ENCODE measurements at places on chromosomes 6 and 20.

DNA sequence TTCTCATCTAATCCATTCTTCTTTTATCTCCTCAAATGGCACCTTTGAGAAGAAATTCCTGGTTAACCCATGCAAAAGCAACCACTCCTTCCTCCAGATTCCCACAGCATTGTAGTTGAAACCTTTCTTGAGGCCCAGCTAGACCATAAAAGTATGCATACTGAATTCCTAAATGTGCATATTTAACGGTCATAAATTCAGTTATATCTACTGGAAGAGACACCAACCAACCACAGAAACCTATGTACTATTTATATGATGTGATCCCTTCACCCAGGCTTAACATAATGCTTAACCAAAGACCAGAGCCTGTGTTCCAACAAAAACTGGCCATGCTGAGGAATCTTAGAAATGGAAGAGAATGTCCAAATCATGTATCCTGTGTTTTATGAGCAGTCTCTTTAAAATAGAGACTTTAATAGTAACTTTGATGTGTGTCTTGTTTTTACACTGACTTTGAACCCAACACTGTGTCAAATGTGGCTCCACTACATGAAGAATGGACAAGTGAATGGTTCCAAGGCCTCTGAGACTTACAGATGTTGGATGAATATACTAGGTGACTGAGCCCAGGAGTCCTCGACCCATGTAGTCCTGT lies 11.4 kb upstream of the TAF8 start:
- DNase-seq = no peak

DNA sequence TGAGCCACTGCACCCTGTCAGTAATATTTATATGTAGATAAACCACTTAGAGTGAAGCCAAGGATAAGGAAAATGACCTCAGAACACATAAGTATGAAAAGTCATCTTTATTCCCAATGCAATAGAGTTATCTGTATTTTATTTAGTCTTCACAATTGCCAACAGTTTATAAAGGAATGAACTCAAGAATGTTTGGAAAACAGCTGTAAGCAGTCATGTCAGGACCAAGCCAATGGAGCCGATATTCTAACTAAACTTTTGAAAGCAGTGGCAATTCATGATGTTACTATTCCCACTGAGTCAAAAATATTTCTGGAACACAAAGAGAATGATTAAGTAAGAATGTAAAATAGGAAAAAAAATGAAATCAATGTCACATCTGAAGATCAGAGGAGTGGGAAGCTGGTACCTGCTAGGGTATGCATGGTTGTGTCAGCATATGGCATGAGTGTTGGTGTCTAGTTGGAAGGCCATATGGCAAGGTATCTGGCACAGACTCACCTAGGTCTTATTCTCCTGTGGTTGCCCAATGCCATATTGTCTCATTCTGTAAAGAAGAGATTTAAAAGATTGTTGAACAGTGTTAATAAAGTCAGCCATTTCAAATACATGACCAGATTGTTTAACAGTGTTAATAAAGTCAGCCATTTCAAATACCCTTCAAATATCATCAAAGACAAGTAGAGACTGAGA lies 118.2 kb downstream of the ADAT2 start:
- no peak for DNase-seq

- no peak for DNase-seq
Observed at GRCh38 chr6:17062871-17063440, 38.9 kb upstream of the STMND1 start.

GRCh38 chr6:152094992-152095592 lies 287.6 kb downstream of the ESR1 start:
- DNase-seq = no peak

GRCh38 chr6:110101885-110102284 lies 77.6 kb downstream of the WASF1 start:
- no peak for DNase-seq

- no peak for DNase-seq
Observed at GRCh38 chr6:12103158-12103557, 91.0 kb downstream of the HIVEP1 start.

DNA sequence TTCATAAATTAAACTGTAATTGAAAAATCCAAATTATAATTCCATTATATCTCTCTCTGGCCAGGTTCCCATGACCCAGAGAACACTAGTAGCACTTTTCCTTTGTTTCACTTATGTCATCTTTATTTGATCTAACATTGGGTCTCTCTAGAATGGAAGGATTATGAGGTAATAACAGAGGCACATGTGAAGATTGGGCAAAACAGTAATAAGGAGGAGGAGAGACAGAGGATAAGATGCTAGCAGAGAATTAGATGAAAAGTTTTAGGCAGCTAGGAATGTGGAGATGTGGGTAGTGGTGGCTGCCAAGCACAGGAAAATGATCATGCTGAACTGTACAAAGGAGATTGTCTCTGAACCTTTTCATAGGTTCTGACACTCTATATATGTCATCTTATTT lies 3.3 kb downstream of the TAB2 start:
- no peak for DNase-seq

DNA sequence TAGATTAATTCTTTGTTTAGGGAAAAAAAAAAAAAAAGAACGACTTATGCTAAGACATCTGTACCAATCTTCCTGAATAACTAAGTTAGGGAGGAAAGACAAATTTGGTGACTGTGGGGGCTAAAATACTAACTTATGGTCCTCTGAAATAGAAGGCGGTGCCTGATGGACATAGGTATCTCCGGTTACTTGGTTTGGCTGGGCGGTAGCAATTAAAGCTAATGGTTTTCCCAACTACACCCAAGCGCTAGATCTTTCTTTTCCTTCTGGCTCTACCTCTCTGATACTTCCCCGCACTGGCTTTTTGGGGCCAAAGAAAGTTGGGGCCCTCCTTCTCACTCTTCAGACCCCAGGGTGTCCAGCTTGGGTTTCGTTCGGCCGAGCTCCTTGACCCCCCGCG lies 1.0 kb upstream of the RBM24 start:
- no peak for DNase-seq

- no peak for DNase-seq
Observed at GRCh38 chr6:137692806-137693205, 174.3 kb upstream of the TNFAIP3 start.

GRCh38 chr6:107555449-107555848 lies 65.5 kb downstream of the SOBP start:
- peak; percentile 86 for DNase-seq

DNA sequence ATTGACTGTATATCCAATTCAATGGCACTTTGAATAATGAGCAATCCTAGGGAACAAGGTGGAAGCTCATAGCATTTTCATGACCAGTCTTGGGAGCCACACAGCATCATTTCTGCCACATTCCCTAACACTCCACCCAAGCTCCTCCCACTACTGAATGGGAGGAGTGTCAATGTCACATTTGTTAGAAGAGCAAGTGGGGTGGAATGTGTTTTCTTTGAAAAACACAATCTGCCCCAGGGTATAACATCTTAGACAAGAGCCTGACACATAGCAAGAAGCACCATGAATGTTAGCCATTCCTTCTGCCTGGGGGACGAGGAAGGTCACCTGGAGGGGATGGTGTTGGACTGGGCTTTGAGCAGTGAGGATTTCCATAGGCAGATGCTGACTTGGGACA lies 258.3 kb upstream of the PMEPA1 start:
- DNase-seq = no peak

GRCh38 chr6:60754879-60755278 lies 1531.1 kb downstream of the KHDRBS2 start:
- DNase-seq = no peak

DNA sequence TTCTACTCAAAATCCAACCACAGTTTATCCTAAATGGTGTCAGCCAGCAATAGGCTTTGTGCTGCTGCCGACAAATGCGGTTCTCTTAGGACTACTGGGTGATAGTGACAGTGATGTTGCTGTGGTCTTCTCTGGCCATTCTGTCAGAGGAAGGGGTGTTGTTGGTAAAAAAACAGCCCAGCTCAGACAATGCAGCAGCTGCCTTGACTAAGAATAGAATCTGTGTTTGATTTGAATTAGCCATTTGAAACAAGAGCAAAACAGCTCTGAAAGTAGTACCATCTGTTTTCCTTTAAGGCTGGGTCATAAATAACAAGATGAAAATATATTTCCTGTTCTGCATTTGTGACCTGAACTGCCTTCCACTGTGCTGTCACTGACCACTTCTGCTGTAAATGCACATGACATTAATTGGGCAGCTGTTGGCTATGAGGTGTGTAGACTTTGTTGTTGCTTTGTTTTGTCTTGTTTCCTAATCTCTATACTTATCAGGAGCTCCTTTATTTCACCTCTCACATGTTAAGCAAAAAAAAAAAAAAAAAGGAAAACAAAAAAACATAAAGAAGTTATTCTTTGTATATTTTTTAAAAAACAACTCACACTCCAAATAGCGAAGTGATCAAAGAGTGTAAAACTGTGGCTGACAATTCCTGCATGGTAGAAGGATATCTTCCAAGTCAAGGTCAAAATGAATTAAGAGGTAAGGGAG lies 497.8 kb upstream of the ARID1B start:
- DNase-seq = peak; percentile 88

DNA sequence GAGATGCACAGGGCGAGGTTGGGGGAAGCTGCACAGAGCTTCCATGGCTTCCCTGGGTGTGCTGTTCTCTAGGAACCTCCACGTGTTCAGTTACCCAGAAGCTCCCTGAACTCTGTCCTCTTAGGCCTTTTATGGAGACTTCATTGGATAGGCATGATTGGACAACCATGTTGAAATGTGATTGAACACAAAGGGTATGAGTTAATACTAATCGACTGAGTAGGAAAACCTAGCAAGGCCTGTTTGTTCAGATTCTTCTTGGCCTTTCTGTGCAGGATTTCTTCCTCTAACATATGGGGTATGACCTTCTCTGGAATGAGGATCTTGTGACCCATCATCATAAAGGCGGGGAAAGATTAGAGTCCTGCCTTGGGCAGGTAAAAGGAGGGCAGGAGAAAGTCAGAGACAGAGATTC lies 70.7 kb upstream of the SMIM29 start:
- no peak for DNase-seq

GRCh38 chr6:53829698-53830221 lies 35.0 kb downstream of the LRRC1 start:
- no peak for DNase-seq

DNA sequence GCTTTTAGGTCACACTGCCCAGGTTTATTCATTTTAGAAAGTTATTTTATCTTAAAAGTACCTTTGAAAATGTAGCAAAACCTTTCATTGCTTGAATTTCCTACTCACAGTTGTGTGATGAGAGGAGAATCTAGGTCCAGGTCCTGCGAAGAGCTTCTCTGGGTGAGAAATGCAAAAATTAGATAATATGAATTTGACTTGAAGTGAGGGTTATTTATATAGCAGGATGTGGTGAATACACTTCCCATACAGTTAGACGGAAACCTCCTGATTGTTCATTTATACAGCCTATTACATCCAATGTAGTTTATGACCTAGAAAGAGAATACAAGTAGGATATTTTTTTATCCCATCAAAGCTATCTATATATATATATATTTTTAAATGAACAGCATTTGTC lies 30.5 kb downstream of the CDKAL1 start:
- peak; percentile 89 for DNase-seq

DNA sequence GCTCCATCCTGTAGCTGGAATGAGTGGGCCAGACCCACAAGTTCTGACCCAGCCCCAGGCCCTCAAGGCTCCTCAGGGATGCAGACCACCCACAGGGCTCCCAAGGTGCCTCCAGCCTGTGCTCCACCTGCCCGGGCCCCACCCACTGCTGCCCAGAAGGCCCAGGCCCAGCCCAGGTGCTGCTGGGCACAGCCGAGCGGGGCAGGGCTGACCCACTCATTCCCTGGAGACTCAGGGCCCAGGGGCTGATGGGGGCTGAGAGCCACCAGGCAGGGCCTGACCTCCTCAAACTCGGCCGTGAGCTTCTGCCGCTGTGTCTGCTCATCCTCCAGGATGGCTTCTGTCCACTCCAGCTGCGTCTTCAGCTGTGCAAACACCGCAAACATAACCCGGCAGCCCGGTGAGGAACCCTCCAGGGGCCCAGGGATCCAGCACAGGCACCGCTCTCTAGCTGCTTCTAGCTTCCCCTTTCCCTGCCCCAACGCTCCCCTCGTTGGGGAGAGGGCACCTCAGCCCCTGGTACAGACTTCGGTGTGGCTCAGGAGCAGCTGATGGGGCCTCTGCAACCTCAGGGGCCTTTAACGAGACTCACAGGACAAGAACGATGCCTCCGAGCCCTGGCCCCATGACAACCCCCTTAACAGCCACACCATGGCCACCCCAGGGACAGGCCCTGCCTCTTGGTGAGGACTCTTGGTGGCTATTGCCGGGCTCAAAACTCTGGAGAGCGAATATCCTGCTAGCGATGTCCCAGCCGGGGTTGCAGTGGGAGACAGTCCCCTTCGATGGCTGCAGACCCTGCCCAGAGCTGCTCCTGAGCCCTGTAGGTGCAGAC lies 46.0 kb downstream of the DSTN start:
- DNase-seq = no peak

GRCh38 chr6:106572436-106572835 lies 56.9 kb downstream of the RTN4IP1 start:
- DNase-seq = no peak

DNA sequence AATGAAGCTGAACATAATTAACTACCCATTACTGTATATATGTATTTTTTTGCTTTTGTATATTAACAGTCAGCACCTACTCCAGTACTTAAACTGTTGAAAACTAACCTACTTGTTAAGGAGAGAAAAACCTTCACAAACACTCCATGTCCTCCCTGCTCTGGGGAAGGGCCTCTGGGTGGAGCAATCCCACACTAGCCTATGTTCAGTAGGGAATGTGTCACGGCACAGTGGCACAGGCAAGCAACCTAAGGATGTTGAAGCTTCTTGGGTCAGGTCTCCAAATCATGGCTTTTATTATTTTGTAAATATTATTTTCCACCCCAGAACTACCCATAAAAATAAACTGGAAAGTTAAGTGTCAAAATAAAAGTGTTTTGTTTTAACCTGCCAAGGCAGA lies 5.3 kb downstream of the MAN1A1 start:
- no peak for DNase-seq

- DNase-seq = no peak
Observed at GRCh38 chr6:3899970-3900439, 50.8 kb downstream of the FAM50B start.

DNA sequence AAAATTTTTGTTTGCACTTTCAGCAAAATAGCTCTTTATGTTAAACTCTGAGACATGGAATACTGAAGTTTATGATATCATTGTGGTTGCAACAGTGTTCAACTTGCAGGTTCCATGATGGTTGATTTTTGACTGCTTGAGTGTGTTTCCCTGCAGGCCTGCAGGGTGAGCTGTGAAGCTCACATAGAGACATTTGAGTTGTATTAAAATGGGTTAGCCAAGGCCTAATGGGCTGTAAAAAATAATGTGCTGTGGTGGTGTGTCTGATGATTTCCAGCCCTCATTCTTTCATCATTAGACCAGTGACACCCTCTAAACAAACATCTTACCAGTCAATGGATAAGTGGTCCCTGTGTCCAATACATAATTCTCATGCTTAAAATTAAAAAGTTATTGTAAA lies 321.4 kb downstream of the FARS2 start:
- DNase-seq = no peak

- no peak for DNase-seq
Observed at GRCh38 chr6:31919624-31920303, 7.8 kb upstream of the C2 start.

- no peak for DNase-seq
Observed at GRCh38 chr6:131823276-131823902, 15.6 kb downstream of the ENPP1 start.

DNA sequence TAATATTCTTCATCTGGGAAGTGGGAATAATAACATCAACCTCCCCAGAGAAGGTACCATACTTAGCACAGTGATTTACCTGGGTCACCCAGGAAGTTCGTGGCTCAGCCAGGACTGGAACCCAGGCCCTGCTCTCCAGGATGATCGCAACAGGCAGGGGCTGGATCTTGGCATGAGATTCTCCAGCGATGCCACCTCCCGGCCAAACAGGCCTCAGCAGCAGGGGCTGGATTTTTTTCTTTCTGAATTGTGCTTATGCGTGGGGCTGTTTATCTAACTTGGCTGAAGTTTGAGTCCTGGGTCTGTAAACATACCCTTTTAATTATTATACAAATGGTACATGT lies 129.5 kb upstream of the PTPN1 start:
- no peak for DNase-seq

Measured in NCI-H748 treated with DMSO at 0.1 percent for 48 hours (cell line).